ENCODE measurements at places on chromosomes 13 and 19. TPM values are rescaled to one million over a fixed set of nuclear protein-coding genes. Genes with fewer than 3 reads are reported as not detected.
A peak's percentile ranks its signal among the peaks of the same experiment; 100 is the strongest.

DNA sequence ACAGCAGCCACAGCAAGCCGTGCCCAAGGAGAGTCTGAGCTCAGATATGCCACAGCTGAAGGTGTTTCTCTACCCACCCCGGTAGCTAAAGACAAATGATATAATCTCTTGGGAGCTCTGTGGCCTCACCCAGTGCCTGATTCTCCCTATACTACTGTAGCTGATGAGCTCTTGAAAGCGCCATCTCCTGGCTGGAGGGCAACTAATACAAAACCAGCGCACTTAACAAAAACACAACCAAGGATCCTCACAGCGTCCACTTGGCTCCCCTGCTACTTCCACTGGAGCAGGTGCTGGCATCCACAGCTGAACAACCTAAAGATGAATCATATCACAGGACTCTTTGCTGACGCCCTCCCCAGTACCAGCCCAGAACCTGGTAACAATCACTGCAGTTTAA lies 1212.0 kb downstream of the PCDH17 start:
- DNase-seq = no peak

- no peak for DNase-seq
Measured at GRCh38 chr19:46147791-46148288, at the start of gene IGFL2. IGFL2 (plus strand) TSS chr19:46148238; CDS start chr19:46148279, 41 bp downstream.

- DNase-seq = no peak
Measured at GRCh38 chr19:33279430-33280350, 22.6 kb downstream of the CEBPA start.

DNA sequence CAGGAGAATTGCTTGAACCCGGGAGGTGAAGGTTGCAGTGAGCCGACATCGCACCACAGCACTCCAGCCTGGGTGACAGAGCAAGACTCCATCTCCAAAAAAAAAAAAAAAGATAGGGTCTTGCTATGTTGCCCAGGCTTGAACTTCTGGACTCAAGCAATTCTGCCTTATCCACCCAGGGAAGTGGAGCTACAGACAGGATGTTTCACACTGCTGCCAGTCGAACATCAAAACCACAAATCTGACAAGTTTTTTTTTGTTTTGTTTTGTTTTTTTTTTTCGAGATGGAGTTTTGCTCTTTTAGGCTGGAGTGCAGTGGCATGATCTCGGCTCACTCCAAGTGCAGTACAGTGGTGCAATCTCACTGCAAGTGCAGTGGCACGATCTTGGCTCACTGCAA lies 10.8 kb downstream of the XPO4 start:
- DNase-seq = no peak

DNA sequence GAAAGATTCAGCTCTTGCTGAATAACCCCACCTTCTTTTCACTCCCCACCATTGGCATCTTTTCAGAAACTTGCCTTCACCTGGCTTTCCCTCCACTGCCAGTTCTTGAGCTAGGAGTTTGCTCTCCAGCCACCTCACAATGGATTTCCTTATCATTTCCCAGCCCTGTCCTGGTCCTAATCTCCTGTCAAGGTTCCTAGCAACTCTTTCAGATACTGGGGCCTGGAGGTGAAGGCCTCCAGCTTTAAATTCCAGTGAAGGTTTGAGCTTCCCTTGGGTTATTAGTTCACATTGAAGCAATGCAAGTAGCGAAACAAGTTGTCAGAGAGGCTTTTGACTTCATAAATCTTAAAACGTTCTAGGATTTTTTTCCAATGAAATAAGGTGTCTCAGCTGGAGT lies 320.8 kb upstream of the MAB21L1 start:
- no peak for DNase-seq

DNA sequence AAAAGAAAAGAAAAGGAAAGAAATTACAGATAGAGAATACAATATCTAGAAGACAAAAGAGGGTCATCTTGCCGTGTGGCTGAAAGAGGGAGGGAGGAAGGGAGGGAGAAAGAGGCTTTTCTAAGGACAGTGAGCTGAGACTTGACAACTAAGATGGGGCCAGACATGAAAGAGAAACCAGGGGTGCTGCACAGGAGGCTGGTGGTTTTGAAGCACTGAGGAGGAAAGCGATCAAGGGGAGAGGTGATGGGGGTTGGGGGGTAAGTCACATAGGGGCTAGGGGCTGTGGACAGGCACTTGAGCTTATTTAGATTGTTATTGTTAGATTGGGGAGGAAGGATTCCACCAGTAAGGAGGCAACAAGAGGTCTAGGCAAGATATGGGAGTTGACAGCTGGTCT lies 17.3 kb downstream of the PNPLA6 start:
- no peak for DNase-seq

DNA sequence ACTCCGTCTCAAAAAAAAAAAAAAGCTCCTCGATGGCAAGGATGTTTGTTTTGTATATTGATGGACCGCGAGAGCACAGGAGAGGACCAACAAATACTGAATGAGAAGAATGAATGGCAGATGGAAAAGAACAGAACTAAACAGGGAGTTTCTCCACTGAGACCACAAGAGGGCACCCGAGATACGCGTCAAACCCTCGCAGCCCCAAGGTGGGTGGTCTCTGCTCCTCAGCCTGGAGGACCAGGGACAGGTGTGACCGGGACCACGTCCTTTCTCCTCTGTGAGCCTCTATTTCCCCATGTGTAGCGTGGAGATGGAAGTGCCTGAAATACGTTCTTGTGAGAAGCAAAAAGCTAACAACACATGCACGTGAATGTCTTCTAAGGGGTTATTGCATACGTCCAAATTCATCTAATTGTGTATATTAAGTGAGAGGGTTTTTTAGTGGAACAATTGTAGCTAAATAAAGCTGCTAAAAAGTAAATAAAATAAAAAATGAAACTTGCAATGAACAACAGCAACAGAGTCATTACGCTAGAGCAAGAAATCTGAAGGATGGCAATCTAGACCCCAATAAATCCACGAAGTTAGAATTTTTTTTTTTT lies 8.3 kb upstream of the CDC42EP5 start:
- DNase-seq = peak; percentile 55

Gene LHB
- not detected for polyA plus RNA-seq

Gene SOX1
- not detected for polyA plus RNA-seq

Gene OR7A17
- not detected for polyA plus RNA-seq

All from naive B cell (primary cell).